Endothelial cell (in vitro differentiated cells): ENCODE measurements at places on chromosomes 6 and 20.

DNA sequence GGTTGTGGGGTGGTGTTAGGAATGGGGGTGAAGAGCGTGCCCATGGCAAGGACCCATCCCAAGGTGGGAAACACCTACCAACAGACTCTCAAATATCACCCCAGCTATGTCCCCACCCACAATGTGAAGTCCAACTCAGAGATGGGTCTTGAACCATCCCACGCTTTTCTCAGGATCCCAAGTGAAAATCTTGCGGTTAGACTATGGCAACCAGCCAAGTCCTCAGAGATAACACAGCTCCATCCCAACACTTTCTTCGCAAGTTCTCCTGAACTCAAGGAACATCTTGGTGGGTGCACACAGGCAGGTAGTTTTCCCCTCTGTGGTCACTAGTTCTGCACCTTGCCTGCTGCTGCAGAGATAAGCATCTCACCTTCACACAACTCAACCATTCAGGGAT lies 116.0 kb downstream of the CDC5L start:
- no peak for DNase-seq

DNA sequence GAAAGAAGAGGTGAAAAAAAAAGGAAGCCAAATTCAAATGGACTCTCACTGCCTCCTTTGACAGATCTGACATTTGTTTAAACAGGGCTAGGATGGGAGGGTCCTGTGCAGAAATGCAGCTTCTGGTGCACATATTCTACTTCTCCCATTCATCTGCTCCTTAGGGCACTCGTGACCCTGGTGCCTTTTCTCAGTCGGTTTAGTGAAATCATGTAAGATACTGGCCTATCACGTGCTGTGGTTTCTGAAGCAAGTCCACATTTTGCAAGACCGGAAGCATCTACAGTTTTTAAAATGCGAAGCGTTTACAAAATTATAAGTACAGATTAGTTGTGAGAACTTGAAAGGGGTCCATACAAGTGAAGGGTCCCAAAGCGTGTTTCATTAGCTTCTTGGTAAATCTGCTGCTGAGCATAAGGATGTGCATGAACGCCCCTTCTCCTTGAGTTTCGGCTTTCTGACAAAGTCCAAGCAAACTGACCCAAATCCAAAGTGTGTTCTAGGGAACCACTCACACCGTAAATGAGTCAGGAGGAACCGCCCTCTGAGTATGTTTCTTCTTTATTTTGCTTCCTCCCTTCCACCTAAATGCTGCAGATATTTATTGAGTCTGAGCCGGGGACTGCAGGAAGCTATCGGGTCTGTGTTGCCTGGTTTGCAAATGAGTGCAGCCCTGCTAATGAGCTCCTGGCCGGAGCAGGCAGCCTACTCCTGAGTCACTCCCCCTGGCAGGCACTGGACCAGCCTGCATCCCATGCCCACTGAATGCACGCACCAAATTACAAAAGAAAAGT lies 323.8 kb upstream of the JARID2 start:
- DNase-seq, result no peak

GRCh38 chr6:153028286-153028685 lies 25.8 kb upstream of the MTRF1L start:
- no peak for DNase-seq

DNA sequence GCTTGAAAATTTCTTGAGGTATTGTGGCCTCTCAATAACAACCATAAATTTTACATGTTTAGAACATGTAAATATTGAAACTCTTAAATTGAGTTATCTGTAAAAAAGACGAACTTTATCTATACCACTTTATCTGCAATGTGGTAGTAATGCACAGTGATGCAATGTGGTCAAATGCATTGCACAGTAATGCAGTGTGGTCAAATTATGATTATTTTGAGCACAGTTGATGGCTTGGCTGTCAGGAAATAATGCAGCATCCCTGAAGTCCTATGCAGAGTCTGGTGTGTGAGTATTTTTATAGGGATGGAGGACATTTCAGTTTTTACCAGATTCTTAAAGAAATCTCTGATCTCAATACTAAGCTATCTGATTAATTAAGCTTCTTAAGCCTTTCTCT lies 5.1 kb downstream of the TTK start:
- DNase-seq, result no peak

- no peak for DNase-seq
These were observed 79.4 kb downstream of the SNX5 start for GRCh38 chr20:17889226-17889625.

DNA sequence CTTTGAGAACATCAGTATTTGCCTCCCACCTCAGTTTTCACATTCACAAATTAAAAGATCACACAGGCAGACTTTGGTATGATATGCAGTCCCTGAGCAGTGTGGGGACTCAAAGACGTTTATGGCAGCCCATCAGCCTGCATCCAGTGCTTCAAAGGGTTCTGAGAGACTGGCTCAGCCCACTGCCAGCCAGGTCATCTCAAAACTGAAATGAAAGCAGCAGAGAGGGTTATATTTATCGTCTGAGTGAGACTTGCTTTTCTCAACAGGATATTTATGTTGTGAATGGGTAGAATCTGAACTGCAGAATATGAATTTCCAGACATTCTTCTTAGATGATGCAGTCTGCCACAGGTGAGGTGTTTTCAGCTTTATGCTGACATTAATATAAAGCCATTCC lies 159.8 kb downstream of the NRN1 start:
- no peak for DNase-seq

DNA sequence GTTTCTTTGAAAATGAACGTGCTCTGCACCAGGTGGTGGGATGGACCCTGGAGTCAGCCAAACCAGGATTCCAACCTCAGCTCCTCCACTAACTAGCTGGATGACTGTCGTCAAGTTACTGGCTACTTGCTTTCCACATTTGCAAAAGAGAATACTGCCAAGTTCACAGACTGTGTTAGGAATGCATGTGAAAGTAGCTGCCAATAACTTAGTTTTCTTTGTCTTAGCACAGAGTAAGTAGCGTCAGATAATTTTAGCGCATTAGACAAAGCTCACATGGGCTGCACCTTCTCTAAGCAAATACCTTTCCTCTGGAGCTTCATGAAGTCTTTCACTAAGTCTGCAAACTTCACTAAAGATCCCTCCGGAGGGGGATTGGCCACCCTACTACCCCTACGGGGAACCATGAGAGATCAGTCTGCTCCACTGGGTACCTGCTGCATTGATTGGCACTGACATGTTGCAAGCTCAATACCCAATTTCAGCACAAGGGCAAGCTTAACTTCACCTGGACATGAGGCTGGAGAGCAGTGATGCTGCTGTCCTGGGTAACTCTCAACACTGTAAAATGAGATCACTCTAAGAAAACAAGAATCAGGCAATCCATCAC lies 113.9 kb downstream of the MBOAT1 start:
- DNase-seq, result no peak

GRCh38 chr20:9035126-9035525 lies 33.8 kb upstream of the PLCB4 start:
- DNase-seq, result no peak

GRCh38 chr6:43082806-43083655 lies 6.9 kb downstream of the PTK7 start:
- no peak for DNase-seq

DNA sequence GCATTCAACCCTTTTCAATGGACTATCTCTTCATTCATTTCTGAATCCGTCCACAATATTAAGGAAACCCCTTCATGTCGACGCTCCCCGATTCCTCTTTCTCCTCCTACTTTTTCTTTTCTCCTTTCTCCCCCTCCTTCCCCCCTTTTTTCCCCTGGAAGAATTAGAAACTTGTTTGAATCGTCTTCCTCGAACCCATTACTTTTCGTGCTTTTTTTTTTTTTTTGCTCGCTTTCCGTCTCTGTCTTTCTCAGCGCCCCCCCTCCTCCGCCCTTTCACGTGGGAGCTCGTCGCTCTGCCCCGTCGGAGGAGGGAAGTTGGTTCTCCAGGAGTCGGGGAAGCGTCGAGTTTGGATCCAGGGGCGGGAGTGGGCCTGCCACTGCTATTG lies 2.3 kb upstream of the NKX2-2 start:
- DNase-seq, result no peak

DNA sequence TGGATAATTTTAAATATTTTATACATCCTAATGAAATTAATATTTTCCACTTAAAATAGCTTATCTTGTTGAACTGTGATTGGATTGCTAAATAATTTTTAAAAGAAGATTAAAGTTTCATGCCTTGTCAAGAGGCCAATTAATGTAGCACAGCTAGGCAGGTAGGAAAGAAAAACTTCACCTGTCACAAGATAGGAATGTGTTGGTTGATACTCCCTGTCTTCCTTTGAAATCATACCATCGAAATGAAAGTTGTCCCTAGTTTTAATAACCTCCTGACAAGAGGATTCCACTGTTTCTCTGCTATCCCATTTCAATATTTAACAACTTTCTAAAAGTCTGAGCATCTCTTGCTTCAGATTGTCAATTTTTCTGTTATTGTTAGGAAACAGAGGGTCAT lies 80.8 kb downstream of the BMP6 start:
- no peak for DNase-seq

- DNase-seq, result no peak
These were observed 13.0 kb upstream of the HLA-DQB1 start for GRCh38 chr6:32679492-32679891.
